ENCODE measurements at places on chromosomes 3 and 15.
A peak's percentile ranks its signal among the peaks of the same experiment; 100 is the strongest.

DNA sequence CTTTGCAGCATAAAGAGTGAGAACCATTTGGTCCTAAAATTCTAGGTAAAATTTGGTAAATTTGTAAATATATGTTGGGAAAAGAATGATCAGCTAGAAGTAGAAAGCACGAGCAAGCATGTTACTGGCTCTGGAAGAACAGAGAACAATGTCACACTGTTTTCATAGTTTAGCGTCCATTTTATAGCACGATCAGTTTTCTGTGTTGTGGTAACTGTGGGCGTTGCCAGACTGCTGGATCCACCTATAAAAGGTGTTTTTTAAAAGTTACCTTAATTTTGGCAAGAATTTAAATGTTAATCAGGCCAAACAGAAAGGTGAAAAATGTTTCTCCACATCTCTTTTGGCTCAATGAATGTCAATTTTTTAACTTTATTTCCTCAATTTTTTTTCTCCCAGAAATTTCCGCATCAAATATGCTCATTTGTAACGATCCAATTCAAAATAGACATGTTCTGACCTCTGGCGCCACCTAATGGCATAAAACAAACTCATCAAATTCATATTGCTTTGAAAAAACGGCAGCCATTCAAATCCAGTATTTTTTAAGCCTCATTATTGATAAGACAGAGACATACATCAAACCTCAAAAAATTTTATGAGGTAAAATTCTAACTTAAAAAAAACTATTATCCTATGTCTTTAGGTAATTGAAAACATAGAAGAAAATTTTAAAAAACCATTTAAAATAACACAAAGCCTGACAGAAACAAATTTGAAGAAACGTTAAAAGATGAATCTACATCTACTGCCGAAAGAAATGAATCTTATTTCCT is 5.5 kb upstream of the GP5 start:
- no peak for DNase-seq

DNA sequence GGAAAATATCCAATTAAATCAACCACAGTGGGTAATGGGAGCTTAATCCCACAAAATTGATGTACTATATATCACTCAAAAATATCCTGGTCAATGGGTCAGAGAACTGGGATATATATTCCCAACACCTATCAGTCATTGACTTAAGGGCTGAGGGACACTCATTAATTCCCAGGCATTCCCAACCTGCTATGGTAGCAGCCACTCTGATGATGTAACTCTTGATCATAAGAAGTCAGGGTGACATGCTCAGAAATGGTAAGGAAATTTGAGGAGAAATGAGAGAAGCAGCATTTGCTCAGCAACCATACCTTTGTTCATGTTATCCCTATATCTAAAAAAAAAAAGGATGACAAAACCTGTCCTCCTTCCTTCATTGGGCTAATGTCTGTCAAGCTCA is 3.1 kb upstream of the PLOD2 start:
- DNase-seq: no peak

DNA sequence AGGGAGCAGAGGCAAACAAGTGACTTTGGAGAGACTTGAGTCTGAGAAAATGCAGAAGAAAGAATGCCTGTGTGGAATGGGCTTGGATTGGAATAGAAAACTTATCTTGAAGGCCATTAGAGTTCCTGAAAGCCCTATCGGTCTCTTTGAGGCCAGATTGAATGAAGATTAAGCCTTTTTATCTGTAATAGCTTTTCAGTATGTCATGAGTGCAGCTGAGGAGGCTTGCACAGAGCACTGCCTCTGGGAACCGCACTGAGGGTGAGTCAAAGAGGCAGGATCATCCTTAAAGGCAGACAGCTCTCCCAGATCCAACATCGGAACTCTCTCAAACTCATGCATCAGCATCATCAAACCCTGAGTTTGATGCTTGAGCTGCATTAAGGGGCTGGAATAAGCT is 515.2 kb downstream of the NTRK3 start:
- no peak for DNase-seq

DNA sequence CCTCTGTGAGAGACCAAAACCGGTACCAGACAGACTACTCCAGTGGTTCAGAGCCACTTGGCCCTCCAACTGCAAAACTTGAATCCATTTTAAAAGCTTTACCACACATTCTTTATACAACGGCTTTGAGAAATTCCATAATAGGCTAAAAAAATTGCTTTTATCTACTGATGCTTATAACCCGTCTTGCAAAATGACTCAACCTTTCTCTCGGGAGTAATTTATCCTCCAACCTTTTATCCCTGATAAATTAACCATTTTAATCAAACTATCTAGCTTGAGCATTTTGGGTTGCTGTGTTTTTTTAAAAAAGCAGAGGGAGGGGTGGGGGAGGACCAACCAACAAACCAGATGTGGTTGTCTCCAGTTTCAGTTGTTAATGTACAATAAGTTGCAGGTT is 275.7 kb upstream of the LRTM1 start:
- DNase-seq: no peak

DNA sequence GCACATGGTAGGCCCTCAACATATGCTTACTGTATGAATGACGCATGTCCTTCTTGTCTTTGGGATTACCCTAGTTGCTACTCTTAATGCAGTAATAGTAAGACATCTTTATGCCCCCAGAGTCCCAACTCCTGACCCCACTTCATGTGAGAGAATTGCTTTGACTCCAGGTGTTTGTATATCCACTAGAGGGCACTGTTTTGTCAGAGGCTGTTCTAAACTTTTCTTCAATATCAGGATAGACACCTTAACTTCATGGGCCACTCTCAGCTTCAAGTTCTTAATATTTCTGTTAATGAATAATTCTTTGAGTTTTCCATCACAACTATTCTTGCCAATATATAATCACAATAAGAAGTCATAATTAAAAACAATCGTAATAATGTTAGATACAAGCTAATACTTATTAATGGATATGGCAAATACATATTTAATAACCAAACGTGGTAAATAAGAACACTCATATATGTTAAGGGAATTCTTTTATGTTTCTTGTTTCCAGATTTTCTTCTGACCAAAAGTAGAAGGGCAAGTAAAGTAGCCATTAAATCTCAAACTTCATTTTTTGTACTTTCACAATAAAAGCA is 337.2 kb upstream of the DNAJC19 start:
- no peak for DNase-seq

GRCh38 chr3:13535905-13536304 is 13.0 kb upstream of the FBLN2 start:
- no peak for DNase-seq

GRCh38 chr15:24761704-24762302 is 86.2 kb downstream of the NPAP1 start:
- DNase-seq: no peak

DNA sequence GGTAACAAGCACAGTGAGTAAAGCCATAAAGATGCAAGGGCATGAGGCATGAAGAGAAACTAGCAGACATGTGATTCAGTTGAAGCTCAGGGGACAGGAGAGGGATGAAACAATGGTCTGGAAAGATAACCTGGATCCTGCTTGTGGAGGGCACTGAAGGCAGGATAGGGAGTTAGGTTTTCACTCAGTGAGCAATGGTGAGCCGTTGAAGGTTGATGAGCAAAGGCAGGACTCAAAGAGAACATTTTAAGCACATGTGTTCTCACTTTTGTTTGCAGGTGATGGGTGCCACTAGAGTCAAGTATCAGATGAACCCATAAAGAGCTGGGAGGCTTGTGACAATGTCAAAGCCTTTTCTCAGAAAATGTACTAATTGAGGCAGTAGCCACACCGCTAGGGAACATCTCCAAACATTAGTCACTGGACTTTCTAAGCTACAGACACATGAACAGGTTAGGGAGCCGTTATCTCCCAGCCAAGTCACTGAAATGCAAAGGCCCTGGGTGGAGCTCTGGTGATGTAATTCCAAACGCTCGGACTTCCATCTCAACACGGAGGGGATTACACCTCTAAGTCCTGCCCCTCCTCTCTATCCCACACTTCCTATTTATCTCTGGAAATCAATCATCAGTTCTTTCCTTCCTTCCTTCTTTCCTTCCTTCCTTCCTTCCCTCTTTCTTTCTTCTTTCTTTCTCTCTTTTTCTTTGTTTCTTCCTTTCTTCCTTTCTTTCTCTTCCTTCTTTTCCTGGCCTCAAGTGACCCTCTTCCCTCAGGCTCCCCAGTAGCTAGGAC is 22.7 kb downstream of the KLHL6 start:
- DNase-seq: no peak

- no peak for DNase-seq
Observed at GRCh38 chr15:49163678-49164077, 6.4 kb upstream of the GALK2 start.

DNA sequence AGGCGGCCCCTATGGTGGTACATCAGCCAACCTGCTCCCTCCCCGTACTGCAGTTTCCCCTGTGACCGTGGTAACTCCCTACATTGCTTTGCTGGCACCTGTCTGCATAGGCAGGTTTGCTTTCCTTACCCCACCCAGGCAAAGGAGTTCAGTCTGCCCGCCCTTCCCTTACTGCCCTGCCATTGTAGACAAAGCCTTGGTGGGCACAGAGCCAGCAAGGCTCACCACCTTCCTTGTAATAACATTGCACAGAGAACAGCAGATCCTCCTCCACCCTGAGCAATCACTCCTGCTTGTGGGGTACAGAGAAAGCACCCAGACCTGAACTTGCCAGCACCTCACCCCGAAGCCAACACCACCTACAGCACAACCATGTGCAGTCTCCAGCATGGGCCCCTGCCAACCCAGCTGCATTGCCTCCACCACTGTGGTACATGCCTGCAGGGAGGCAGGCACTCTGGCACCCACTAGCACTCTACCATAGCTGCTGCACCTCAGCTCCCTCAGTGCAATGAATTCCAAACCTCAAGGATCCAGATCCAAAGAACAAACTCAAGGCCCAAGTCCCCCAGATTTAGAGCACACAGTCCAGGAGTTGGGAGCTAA is 192.7 kb upstream of the KCNMB2 start:
- DNase-seq: no peak

GRCh38 chr3:177464392-177465256 is 267.3 kb upstream of the TBL1XR1 start:
- no peak for DNase-seq

DNA sequence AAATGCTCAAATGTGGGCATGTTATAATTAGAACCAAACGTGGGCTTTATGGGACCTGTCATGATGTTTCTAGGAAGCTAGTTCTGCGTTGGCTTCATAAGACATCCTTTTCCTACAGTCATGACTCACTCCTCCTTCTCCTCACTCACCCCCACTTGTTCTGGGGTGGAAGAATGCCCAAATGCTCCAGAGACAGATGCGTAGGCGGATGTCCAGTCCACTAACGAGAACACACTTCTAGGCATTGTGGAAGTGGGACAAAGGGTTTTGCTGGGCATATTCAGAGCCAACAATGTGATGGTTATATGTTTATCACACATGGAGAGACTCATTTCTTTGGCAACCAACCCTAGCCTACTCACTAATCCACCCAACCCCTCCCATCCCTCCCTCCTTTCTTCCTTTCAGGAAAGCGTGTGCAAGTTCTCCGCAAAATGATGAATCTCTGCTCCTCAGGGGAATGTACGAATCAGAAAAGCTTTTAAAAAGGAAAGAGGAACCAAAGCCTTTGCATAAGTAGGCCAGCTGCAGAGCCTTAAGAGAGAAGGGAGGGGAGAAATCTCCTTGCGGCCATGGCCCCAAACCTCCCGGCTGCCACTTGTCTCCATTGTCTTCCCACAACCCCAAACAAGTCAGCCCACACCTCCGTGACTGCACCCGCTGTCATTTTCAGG is 123.0 kb upstream of the SPRED1 start:
- DNase-seq: no peak

- DNase-seq: no peak
Observed at GRCh38 chr3:178690571-178690970, 154.3 kb downstream of the KCNMB2 start.

GRCh38 chr3:46098319-46098761 is 71.1 kb upstream of the XCR1 start:
- peak; percentile 30 for DNase-seq

DNA sequence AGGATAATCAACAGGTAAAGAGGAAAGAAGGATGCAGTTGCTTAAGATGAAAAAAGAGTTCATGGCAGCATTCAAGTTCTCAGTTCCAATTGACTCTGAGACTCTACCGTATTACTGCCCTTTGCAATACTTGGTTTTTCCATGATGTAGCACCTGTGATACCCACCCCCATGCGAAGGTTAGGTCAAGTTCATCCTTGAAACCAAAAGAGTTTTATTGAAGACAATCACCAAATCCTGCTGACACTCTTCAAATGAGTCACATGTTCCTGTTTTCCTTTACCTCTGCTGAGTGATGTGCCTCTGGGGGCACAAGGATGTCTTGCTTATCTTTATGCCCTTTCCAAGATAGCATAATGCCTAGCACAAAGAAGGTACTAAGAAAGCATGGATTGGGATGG is 111.3 kb upstream of the SLC7A14 start:
- no peak for DNase-seq

- no peak for DNase-seq
Observed at GRCh38 chr3:40911264-40911663, 288.0 kb upstream of the CTNNB1 start.

DNA sequence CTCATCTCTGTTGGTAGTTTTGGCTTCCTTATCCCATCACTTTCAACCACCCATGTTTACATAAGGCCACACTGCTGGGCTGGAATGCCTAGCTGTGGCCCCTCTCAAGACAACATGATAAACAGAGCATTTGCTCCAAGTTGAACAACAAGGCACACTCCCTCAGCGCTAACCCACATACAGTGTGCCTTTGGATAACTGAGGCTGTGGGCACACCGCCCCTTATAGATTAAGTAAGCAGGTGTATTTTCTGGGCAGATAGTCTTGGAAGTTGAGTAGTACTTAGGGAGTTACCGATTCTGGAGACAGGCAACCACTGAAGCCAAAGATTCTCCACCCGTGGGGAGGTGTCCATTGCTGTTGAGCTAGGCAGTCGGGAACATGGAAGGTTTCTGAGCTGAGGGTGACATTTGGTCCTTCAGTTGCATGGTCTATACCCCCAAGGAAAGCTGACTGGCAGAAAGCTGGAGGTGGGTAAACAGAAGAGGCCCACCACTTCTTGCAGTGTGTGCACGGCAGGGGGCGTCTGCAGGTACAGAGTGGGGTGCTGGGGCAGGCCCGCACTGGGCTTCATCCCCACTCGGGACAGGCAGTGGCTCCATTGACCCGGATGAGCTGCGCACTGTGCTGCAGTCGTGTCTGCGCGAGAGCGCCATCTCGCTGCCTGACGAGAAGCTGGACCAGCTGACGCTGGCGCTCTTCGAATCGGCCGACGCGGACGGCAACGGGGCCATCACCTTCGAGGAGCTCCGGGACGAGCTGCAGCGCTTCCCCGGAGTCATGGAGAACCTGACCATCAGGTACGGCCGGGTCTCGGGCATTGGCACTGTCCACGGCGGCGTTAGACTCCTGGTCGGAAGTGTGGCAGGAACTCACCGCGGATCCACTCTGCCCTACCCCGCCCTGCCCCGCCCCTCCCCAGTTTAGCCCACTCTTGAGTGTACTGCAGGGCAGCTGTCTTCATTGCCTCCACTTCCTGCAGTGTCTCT is 16.8 kb downstream of the NOX5 start:
- no peak for DNase-seq
